ENCODE measurements at places on chromosomes 5 and 9.

DNA sequence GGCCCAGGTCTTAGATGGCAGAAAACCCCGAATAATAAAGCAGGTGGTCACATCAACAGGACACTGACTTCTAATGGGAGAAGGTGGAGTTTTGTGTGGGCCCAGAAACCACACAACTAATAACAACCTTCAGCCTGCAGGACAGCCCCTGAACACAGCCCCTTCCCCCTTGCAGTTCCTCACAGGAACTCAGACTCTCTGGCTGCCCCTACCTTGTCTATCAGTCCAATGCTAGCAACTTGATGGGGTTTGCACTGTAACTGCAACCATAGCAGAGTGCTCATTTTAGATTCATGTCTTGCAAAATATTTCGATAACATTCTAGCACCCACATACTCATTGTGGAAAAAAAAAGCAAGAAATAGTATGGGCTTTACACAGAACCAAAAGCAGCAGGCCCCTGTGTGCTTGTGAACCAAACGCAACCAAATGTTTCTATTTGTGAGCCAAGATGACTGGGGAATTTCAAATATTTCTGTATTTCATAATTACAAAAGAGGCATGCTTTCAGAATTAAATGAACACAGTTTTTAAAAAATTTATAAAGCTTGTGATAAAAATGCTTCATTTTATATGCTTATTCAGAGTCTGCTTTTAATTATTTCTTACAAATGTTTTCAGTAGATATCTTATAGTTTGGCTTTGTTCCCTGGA is 62.7 kb upstream of the PDE4D start:
- no peak for DNase-seq

DNA sequence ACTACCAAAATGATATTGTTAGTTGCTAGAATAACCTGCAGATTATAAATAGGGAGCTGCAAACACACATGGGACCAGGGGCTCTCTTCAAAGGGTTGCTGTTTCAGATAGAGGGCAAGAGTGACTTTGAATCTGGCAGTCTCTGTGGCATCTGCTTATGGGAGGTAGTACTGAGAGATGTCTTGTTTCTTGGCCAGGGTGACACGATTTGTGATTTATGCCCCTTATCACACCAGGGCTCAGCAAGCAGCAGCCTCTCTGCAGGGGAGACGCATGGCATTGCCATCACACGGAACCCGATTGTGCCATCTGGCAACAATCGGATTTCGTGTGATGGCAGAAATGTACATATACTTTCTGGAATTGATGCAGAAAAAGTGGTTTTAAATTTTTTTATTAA is 615.6 kb downstream of the ZNF608 start:
- DNase-seq: no peak

GRCh38 chr9:121770415-121771273 is 119.2 kb downstream of the DAB2IP start:
- DNase-seq: no peak

- no peak for DNase-seq
Observed at GRCh38 chr9:114000671-114001409, 77.3 kb downstream of the AMBP start.

DNA sequence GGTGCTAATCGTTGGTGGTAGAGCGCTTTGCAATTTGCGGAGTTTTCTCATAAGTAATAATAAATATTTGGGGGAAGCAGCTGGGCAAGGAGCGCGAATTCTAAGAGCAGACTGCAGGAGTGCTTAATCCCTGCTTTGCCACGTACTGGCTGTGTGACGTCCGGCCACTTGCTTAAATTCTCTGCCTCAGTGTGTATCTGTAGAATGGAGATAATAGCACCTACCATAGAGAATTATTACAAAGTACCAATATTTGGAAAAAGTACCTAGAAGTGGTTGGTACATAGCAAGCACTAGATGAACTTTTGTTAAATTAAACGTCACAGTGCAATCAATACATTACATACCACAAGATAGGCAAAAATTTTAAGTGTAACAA is 598 bp upstream of the TMED7 start:
- no peak for DNase-seq

GRCh38 chr9:95670122-95670521 is 153.4 kb upstream of the PTCH1 start:
- DNase-seq: no peak

DNA sequence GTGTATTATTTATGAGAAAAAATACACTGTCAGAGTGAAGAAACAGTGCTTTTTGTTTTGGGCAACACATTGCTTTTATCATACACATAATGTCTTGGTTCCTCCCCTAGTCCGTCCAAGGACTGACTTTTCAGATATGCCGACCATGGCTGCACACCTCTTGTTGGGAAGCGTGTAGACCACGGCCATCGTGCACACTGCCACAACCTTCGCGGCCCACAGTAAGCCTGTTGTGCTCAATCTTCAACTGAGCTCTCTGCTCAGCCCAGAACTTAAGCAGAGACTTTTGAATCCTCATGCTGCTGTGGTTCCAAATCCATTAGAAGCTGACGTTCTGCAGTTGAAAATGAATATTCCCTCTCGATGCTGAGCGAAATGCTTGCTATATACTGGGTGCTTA is 157.6 kb upstream of the IRX2 start:
- no peak for DNase-seq

DNA sequence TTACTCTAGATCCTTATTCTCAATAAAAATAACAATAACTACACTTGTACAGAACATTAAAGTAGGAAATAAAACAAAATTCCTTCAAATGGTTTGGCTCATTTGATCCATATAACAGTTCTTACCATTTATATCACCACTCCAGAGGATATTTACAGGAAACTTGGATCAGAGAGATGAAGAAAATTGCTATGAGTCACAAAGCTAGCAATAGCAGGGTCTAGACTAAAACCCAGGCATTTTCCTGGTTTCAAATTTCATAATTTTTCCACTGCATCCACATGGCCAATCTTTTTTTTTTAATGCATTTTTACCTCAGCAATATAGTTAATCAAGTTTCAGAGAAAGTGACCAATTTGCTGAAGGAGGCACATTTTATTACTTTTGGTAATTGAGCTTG is 299.2 kb downstream of the ELAVL2 start:
- DNase-seq: no peak

DNA sequence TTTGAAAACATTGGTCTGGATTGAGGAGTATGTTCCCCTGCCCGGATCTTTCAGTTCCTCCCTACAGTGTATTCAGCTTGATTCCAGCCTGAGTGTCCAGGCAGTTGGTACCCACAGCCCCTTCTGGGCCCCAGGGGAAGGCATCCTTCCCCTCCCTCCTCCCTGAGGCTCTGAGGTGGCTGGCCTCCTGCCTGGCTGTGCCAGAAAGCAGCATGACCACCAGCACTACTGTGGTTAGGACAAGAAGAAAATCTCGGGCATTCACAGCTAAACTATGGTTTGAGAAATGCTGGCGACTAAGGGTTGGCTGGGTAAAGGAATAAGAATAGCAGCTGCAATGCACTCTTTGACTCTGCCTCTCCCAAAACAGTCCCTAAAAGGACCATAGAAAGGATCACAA is 84.6 kb upstream of the LIFR start:
- no peak for DNase-seq

DNA sequence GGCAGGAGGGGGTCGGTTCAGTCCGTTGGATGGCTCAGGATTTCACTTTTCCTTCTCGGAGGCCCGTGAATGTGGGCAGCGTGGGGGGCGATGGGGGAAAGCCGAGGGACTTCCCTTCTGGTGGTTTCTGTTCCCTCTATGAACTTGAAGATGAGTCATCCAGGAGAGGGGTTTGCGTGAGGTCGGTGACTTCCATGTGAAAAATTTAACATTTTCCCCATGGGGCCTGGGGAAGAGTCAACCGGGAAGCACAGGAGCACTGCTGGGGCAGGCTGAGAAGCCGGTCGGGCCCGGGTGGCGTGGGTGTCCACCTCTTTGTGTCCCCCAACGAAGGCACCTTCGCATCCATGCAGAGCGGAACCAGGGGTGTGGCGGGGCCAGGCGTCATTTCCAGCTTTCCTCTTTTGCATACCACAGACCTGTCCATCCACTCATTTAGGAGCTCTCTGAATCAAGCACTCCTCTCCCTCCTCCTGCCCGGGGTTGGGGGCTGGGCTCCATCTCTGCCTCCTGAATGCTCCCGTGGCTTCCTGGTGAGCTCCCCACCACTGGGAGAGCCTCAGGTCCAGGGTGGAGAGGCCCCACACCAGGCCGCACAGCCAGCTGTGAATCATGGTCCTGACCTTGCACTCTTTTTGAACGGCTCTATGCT is 68.4 kb downstream of the ANKRD33B start:
- peak; percentile 47 for DNase-seq

DNA sequence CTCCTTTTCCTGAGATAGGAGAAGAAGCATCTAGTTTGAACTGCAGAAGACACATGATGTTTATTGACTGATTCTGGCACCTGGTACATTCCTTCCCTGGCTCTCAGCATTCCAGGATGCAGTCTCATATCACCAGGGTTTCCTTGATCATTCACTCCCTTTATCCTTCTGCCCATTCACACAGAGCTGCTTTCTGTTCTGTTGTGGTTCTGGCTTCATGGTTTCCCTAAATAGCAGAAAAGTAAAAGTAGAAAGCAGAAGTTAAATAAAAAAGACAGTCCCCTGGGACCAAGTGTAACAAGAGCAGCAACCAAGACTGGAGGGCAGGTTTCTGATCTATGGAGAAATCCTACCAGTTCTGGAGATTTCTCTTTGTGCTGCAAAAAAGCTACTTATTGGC is 3.2 kb downstream of the IFNA8 start:
- DNase-seq: no peak

DNA sequence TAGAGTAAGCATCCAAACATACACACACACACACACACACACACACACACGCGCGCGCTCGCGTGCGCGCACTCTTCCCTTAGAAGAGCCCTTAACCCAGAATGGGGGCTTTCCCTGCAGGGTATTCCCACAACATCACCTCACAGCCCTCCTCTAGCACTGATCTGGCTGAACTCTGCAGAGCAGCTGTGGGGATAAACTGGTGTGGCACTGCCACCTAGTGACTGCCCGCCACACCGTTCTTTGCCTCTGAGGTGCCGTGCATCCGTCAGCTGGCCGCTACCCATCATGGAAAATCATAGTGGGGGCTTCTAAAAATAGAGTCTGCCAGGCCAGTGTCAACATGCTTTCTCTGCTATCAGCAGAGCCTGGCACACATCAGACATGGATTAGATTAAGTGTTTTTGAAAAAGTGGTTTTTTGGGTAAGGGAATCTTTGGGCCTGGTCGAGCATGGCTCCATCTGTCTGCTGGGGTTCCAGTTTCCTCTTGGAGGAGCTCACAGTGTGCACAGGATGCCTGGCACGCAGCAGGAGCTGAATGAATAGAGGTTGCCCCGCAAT is 88.1 kb downstream of the KCNN2 start:
- peak; percentile 29 for DNase-seq

DNA sequence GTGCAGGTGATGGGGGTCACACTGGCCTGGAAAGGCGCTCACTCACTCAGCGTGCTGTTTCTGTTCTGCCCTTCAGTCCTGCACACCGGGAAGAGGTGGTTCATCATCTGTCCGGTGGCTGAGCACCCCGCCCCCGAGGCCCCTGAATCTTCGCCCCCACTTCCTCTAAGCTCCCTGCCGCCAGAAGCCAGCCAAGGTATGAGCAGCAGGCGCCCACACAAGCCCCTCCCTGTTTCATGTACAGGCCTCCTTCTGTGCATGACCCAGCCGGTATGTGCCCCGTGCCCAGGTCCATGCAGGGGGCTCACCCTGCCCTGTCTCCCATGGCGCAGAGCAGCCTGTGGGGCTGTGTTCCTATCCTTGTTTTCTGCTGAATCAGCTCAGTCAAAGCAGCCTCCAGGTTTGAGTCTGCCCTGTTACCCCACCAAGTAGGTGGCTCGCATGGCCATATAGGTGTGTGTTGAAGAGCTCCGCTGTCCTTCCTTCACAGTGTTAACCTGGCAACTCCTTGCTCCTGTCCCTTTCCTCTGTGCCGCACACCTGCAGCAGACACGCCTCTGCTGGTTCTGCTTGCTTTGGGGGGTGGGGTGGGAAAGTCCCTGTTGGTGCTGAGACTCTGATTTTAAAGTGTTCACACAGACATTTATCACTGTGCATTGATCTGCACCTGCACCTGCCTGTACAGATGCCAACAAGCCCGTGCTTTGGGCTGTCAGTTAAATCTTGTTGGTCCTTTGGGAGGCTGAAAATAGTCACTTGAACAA is 84.8 kb downstream of the WNK2 start:
- DNase-seq: peak; percentile 35

DNA sequence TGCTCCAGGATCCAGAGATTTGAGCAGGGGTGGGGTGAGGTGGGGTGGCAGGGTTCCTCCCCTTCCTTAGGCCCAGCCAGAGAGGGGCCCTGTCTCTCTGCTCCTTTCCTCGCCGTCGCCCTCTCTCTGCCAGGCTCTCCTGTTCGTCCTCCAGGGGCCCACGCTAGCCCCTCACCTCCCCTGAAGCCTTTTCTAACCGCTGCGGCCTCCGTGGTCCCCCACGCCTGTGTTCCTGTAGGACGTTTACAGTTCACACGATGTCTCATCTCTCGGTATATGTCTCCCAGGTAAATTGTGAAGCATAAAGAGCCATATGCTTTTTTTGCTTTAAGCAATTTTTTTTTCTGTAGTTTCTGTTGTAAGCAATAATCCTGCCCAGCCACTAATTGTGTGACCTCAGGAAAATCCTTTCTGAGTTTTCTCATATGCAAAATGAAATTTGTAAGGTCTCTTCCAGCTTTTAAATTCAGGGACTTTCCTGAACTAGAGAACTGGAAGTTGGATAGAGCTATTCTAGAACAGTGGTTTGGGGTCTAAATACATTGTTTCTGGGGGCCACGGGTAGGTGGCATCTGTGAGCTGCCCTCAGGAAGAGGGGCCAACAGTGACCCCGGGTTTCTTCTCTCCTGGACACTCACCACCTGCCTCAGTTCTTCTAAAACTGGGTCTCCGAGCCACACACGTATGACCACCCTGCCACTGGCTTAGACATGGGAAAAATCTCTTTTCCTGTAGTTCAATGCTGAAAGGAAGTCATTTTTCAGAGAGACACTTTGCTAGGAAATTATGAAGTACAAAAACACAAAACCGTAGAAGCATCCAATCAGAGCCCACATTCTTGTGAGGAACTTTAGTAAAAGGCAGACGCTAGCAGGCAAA is 50.2 kb upstream of the ZNF366 start:
- no peak for DNase-seq
